ENCODE measurements at places on chromosomes 16 and 17.

- no peak for DNase-seq
Observed at GRCh38 chr17:57870283-57870635, 20.4 kb upstream of the MRPS23 start.

- DNase-seq: no peak
Observed at GRCh38 chr16:80346111-80346632, 194.6 kb upstream of the DYNLRB2 start.

- no peak for DNase-seq
Observed at GRCh38 chr17:67549820-67550219, 167.9 kb upstream of the NOL11 start.

DNA sequence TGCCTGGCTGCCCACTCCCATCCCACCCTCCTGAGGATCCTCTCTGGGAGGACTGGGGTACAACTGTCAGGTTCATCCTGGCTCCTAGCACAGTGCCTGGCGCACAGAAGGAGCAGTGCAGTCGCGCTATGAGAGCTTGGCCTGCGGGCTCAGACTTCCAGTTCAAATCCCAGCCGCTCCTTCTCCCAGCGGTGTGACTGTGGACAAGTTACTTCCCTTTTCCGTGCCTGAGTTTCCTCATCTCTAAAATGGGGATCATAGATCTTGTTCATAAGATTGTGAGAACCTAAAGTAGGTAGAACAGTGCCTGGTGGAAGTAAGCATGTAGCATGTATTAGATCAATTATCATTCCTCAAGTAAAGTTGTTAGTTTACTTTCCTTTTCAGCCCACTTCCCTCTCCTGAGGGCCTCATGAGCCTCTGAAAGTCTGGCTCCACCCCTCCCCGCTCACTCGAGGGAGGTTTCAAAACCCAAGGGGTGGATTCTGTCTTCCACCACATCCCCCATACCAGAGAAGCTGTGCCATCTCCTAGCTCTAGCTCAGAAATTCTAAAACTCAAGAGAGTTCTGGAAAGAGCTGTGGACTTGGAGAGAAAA is 19.9 kb upstream of the COL1A1 start:
- DNase-seq: peak; percentile 22

DNA sequence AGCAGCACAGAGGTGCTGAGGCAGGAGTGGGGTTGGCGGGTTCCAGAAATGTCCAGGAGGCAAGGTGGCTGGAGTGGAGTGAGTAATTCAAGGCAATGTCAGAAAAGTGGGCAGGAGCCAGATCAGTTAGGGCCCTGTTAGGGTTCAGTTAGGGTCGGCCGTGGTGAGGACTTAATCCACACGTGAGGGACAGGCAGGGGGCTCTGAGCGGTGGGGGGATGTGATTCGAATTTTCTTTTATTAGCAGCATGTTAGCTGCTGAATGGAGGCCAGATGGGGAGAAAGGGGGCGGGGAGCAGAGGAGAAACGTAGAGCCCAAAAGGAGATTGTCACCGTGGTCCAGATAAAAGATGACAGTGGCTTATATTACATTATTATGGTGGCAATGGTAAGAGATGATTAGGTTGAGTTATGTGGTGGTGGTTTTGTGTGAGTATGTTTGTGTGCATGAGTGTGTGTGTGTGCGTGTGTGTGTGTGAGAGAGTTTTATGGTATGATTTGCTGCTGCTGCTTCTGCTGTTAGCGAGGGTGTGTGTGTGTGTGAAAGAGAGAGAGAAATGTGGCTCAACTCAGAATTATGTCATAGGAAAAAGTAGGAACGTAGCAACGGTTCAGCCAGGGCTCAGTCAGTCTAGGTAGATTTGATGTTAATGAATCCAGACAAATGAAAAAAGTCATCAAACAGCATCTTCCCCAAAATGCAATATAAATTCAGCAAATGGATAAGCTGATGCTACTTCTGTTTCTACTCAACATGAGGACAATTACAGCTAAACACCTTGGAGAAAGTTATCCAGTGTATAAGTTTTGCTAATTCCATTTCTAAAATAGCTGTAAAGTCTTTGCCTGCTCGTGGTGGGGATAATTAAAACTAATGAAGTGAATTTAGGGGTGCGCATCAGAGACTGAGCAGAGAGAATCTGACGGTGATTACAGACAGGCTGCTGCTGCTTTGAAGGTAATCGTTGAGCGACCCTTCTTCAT is 390.6 kb downstream of the HAPSTR1 start:
- no peak for DNase-seq

DNA sequence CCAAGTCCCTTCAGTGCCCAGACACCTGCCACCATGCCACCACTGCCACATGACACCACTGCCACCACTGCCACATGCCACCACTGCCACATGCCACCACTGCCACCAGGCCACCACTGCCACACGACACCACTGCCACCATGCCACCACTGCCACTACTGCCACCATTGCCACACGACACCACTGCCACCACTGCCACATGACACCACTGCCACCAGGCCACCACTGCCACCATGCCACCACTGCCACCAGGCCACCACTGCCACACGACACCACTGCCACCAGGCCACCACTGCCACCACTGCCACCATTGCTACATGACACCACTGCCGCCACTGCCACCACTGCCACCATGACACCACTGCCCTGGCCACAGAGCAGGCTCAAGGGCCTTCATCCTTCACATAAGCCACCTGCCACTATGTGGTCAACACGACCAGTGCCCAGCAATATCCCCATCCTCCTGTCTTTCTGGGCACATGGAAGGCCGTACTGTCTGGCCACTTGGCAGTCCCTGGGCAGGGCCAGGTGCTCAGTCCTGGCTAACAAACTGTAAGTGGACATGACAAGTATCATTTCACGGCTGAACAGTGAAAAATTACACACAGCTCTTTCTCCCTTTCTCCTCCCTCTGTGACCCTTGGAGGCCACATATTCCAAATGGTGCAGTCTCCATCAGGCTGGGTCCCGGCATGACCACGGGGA is 33.1 kb downstream of the ABR start:
- DNase-seq: no peak

DNA sequence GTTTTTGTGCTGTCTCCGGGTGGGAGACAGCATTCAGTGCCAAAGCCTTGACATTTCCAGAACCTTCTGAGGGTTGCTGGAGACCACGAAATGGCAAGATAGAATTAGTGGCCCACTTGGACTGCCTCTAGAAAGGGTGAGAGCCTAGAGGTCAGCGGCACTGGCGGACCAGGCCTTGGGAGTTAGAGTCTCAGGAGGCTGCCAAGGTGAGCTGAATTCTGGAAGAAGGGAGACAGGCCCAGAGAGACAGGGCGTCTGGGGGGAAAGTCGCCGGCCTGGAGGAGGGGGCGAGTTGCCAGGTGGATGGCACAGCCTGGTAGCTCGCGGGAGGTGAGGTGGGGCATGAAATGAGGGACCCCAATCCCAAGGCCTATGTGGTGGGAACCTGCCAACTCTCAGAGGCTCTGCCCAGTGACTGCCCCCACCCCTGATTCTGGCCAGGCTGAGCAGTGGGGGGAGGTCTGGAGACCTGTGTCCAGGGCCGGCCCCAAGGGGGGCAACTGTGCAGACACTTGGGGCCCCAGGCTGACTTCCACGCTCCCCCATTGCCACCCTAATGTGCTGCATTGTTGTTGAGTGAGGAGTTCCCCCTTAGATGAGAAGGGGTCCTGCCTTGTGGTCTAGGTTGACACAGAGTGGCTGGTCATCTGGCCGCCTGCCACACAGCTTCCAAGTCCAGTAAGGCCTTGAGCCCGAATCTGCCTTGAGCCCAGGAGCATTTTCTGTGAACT is 211.1 kb upstream of the CIBAR2 start:
- DNase-seq: no peak
